ENCODE measurements at places on chromosomes 12 and 14.

DNA sequence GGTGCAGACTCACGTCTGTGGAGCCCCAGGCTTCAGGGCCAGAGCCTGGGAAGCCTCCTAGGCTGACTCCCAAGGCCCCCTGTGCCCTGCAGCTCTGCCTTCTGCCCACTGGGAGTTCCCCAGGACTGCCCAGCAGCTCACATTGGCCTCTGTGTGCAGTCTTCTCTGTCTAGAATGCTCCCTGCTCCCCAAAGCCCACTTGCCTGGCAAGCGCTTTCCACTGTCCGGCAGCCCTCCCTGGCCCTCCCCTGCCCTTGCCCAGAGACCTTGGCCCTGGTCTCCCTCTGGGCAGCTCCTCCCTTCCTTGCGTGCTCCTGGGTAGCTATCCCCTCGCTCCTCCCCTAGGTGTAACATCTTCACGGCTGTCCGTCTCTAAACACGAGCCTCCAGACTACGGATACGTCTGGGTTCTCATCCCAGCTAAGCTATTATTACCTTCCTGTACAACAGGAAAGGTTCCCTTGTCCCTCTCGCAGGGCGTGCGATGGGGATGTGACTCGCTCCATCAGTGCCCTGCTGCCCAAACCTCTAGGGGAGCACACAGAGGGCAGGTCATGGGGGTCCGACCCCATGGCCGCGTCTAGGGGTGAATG lies 325.5 kb upstream of the RTL1 start:
- DNase-seq: no peak

DNA sequence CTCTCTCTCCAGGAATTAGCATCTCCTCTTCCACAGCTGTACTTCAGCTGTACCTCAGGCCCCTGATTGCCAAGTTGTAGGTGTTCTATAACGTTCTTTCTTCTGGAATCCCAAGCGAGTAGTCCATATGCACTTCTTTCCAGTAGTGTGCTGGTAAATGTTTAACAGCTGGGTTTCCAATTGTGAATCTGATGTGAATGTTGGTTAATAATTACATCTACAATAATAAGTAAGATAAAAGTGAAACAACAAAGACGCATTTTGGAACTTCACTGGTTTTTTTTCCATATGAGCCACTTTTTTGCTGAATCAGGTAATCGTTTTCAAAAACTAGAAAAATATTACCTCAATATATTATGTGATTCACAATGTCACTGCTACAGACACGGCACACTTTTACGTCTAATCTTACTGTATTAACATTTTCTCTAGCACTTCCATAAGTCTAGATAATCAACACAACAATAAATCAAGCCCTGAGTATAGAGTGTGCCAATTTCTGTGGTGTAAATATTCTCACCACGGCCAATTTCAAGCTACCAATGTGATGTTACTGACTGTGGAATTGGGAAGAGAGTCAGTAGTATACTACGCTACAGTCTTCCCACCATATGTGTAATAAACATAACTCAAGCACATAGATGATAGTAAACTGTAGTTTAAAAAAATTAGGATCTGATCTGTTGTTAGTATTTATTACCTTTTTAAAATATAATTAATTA lies 113.0 kb downstream of the ZFP36L1 start:
- DNase-seq: no peak

DNA sequence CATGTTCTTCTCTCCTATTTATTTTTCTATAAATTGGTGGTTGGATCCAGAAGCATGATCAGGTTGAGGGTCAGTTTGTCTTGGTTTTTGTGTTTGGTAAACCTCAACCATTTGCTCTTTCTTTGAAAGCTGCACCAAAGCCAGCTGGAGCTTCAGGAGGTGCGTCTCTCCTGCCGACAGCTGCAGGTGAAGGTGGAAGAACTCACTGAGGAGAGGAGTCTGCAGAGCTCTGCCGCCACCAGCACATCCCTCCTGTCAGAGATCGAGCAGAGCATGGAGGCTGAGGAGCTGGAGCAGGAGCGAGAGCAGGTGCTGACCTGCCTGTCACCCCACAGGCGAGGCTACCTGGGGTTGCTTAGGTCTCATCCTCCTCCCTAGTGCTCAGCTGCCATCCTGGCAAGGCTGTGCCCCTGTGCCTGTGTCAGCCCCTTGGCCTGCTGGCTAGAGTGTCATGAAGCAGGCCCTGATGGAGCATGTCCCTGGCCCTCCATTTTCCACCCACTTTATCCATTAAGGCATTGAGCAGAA lies 45.0 kb downstream of the RAB35 start:
- DNase-seq: no peak

- DNase-seq: no peak
Measured at GRCh38 chr14:32710731-32711680, 227.7 kb upstream of the NPAS3 start.

GRCh38 chr14:52873065-52873464 lies 77.8 kb downstream of the FERMT2 start:
- DNase-seq: no peak

DNA sequence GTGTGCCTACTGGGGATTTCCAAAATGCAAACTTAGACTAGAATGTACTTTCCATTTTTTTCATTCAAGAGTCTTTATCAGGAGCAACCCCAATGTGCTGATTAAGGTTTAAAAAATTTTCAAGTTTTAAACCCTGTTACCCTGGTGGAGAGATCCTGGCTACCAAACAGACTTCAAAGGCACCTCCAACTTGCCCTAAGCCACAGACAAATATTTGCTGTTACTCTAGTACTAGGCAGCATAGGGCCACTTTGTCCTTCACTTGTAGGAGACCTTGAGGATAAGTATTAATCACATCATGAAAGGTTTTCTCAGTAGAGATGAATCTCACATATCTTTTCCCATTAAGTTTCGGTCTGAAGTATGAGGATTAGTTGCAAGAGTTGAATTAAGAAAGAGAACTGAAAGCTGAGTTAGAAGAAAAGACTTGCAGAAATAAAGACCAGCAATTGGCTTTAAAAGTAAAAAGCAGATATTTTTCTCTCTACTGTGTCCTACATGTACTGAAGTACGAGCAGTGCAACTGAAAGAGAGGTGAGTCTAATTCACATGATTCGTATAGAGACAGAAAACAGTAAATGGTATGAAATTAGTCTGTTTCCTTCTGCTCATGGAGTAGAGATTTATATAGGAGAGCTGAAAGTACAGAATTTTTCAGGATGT lies 28.3 kb downstream of the NTN4 start:
- DNase-seq: no peak

- peak; percentile 52 for DNase-seq
Measured at GRCh38 chr14:72904840-72905561, 11.1 kb upstream of the DPF3 start.

DNA sequence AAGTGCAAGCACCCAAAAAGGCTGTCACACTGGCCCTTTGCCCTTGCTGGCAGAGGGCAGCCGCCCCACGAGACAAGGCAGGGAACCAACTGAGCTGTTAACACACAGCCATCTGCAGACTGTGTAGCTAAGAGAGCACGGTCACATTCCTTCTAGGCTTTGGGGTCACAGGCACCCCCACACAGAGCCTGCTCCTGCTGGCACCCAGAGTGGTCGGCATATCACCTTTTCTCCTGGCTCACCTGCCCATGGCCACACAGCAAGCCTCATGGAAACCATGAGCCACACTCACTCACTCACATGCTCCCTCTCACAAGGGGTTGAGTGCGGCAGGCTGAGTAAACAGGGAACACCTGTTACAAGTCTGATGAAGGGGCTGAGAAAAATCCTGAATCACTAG lies 214.5 kb downstream of the PCNX1 start:
- no peak for DNase-seq

- no peak for DNase-seq
Measured at GRCh38 chr14:104112113-104112505, 26.3 kb upstream of the KIF26A start.

DNA sequence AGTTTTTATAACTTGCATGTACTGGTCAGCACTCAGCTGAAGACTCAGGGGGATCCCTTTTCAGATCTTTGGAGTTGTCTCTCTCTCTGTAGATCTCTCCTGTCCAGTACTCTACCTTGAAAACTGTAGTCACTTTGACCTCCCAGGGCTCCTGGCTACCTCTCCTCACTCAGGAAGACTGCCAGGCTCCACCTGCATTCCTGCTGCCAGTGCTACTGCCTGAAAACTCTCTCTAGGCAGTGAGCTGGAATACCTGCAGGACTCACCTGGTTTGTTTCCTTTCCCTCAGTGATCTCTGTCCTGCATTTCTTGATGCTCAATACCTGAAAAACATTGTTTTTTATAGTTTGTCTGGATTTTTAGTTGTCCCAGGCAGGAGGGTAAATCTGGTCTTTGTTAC lies 87.4 kb downstream of the PRIMA1 start:
- DNase-seq: no peak

DNA sequence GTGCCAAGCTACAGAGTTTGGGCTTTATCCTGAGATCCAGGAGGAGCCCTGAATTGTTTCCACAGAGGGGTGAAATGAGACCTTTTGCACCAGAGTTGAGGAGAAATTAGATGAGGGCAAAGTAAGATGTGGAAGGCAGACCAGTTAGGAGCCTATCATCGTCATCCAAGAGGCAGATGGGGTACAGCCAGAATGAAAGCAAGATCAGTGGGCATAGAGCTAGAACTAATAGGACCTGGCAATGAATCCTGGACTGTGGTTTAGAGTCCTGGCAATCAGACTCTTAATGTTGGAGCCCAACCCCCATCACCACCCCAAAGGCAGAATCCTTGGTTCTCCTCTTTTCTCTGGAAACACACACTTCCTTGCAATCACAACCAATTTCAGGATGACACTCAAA lies 166.6 kb upstream of the HMGA2 start:
- no peak for DNase-seq

GRCh38 chr14:57943038-57943437 lies 77.1 kb upstream of the SLC35F4 start:
- no peak for DNase-seq

DNA sequence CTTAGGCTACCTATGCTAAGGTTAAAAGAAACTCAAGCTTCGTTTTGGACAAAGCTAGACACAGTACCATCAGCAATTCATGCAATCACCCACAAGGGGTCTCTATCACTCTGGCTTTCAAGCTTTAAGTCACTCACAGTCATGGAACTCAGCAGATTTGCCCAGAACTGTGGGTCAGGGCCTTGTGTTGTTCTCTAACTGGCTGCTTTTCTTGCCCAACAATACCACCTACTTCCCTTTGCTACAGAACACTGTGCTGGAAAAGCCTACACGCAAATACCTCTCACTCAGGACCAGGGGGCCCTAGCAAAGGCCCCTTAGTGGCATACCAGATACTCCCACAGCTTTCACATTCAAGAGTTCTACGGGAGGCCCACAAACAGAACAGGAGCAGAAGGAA lies 9.1 kb downstream of the NEMP1 start:
- peak; percentile 54 for DNase-seq

GRCh38 chr14:69812711-69813110 lies 15.7 kb upstream of the SLC10A1 start:
- no peak for DNase-seq

DNA sequence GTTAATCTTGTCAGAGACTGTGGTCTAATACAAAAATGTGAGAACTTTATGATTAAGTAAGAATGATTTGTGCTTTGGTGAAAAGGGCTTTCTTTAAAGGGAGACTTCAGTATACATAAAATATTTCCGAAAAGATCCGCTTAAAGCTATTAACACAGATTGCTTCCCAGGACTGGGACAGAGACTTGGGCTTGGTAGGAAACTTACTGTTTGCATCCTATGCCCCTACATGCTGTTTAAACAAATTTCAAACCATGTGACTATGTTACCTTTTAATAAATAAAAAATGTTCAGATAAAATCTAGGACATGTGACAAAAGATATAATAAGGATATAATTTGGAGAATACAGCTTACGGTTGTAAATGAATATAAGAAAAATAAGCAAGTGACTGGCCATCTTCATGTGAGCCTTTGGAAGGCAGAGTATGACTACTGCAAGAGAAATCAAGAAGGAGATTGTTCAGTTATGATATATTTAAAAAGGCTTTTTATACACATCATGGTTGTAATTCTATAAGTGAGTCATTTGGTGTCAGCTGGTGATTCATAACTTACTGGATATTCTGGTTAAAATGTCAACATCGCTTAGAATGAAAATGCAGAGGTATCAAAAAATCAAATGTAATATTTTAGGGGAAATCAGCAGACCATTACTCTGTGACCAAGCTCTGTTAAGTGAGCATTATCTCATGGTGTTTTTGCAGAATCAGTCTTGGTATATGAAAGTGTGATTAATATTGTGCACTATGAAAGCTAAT lies 234.7 kb upstream of the E2F7 start:
- no peak for DNase-seq

DNA sequence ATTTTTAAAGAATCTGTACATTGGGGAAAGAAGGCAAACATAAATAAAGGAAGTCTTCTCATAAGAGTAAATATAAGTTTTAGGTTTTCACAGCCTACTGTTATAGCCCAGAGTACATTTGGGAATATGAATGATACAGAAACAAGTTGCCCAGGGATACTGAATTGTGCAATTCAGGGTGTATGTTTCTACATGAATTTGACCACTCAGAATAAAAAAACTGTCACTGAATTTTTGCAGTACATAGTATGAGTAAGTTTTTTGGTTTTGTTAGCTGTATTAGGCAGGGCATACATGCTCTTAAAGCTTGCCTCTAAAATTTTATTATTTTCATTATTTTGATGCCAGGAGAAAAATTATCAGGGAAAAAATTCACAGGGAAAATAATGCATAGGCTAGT lies 6.6 kb upstream of the PCNX4 start:
- DNase-seq: no peak

DNA sequence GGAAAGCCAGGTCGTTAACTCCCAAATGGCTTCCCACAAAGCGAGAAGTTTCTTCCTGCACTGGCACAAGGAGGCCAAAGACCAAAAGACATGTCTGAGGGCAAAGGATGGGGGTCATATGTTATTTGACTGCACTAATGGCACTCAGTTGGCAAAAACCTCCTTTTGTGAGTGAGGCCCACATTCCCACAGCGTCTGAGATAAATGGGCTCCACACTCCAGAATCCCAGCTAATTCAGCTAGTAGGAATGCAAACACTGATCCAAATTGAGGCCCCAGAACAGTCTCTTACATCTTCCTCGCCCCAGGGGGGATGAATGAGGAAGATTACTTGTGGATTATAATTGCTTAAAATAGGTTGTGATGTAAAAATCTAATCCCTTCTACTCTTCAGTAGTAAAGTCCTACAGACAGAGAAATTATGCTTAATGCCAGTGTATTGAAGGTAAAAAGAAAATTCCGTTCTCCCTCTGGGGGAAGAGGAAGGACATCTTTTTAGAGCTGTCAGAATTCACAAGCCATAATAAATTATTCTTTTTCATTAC lies 86.4 kb upstream of the PIWIL1 start:
- no peak for DNase-seq

DNA sequence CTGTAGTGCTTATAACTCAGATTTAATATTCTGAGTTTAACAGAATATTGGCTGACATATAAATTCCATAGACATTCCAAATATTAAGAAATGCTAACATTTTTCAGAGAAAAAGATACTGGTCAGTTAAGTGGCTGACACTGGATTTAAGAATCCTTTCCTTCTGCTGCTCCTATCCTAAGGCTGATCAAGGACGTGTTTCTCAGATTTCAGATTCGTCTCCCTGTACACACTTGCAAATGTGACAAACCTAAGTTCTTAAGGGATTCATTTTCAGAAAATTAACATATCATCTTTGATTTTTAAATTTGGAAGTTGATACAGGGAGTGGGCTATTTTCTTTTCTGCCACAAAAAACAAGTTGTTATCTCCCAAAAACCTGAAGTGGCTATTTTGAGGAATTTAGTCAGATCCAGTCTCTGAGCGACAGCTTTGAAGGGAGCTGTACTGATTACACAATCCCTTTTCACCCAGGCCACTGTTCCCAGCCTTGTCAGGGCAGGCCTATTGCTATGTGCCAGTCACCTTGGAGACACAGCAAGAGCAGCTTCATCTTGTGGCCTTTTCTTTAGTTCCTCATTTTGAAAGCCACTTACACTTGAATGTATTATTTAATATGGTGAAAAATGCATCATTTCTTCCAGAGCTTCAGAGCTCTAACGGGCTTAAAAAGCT lies 370.6 kb downstream of the KCNH5 start:
- DNase-seq: no peak
